M059J (cell line): ENCODE measurements at places on chromosomes 4 and X.

- DNase-seq, result no peak
Measured at GRCh38 chr4:188032583-188032982, 37.0 kb downstream of the ZFP42 start.

DNA sequence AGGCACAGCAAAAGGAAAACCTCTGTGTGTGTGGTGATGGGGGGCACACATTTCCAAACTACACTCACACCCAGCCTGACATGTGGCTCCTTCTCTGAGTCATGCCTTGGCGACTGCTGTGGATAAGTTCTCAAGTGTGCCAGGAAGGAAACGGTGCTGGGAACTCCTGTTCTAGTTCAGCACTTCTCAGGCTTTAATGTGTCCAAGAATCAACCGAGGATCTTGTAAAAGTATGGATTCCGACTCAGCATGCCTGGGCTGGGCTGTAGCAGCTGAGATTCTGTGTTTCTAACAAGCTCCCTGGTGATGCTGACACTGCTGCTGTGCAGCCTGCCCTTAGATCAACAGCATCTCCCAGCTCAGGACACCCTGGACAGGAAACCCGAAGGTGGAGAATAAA lies 20.2 kb downstream of the CLNK start:
- peak; percentile 62 for DNase-seq

- no peak for DNase-seq
Measured at GRCh38 chrX:107398115-107398514, 51.3 kb upstream of the FRMPD3 start.

GRCh38 chrX:56803850-56804681 lies 75.0 kb downstream of the NBDY start:
- DNase-seq, result peak; percentile 22

DNA sequence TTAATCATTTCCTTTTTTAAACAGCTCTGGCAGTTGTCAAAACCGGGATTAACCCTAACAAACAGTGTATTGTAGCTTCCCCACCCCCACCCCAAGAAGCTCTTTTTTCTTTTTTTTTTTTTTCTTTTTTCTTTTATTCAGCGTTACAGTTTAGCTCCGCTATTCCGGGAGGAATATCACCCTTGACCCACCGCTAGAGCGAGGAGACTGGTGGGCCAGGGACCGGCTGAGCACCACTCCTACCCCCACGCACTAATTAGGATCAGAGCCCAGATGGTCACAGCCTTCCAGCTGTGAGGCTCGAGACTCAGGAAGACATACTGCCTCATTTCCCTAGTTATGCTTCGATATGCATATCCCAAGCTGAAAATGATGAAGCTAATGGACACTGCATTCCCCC lies 2.0 kb downstream of the PARM1 start:
- DNase-seq, result no peak

DNA sequence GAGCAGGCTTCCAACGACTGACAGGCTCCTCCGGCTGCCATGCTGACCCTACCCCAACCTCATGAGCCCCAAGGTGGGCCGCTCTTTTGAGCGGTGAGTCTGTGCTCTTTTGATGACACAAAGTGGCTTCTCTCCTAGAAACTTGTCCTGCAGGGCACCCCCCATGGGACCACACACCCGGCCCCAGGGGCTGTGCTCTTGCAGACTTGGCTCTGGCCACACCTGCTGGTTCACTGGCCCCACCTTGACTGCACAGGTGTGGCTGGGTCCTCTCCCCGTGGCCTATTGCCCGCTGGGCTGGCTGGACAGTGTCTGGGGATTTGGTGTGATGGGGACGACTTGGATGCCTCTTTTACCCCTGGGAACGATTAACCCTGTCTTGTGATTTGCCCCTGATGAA lies 1.5 kb upstream of the CPZ start:
- no peak for DNase-seq

GRCh38 chr4:119024102-119024501 lies 111.5 kb upstream of the MYOZ2 start:
- DNase-seq, result no peak

DNA sequence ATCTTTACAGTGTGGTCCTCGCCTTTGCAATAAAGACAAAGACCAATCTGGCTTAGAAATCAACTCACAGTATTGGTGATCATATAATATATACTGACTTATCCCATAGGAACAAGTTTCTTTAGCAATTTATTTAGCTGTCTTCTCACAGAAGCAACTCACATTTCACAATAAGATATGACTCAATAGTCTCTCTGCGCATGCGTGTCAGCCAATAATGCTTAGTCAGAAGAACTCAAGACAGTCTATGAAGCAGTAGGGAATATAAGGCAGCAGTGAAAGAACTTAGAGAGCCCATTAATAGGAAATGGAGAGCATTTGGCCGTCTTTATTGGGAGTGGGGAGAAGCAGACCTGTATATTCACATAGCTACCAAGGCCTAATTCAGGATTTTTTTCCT lies 216.7 kb downstream of the IL13RA2 start:
- peak; percentile 78 for DNase-seq

DNA sequence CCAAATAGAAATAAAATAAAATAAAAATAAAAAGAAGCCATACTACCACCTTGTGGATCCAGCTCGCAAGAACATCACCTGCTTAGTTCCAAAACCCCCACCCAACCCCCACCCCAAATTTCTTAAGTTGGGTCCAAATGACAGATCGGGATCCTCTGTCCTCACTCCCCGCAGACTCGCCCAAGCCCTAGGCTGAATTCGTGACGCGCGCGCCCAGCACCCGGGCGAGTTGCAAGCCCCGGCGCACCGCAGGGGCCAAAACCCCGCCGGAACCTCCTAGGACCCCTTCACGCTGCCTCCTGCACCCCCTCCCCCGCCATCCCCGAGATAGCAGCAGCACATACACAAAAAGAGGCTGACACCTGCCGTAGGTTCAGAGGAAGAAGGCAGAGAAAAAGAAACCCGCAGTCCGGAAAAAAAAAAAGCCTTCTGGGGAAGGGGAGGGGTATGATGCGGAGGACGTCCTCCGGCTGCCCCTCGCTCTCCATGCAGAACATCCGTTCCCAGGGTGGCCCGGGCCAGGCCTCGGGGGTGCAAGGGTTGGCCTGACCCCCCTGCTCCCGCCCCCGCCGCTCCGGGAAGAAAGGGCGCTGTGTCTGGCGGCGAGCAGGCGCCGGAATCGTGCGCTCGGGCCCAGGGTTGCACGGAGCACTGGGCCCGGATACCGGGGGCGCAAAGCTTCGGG lies 2.6 kb downstream of the NLGN4X start:
- no peak for DNase-seq

- DNase-seq, result no peak
Measured at GRCh38 chr4:6501171-6501570, 28.8 kb upstream of the PPP2R2C start.

DNA sequence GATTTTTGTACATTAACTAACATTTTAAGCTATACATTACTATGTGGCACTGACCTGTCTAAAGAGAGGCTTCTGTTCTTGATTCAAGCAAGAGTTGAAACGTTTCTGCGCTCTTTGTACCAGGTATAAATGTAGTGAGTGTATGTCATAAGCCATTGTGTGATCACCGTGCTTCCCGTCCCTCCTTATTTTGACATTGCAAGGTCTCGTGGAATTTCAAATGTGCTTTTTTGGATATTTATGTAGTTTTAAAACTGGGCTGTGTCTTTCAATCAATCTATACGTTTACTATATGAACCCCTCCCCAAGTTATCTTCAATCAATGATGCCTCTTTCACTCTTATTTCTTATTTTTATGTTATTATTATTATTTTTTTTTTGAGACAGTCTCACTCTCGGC lies at the start of gene KLHL15:
KLHL15 (minus strand) TSS at position 101 of the 400 bp plus-strand sequence. CDS start 20,493 bp downstream, outside the sequence.
- DNase-seq, result no peak

DNA sequence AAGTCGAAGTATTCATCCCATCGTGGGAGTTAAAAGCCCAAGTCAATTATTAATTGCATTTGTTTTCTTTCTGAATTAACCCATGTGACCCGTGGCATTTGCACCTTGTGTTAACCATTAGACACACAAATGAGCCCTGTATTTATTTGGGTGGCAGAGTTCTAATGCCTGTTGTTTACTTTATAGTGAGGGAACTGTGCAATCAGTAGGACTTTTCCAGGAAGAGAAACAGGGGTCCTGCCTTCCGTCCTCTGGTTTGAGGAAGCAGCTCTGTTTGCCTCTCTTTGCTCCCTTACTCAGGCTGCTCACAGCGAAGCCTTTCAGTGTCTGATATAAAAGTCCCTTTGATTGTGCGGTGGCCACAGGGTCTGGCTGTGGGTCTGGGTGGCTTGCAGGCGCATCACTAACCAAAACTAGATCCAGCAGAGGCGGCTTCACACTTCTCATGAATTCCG lies 263.6 kb downstream of the PTTG2 start:
- no peak for DNase-seq

DNA sequence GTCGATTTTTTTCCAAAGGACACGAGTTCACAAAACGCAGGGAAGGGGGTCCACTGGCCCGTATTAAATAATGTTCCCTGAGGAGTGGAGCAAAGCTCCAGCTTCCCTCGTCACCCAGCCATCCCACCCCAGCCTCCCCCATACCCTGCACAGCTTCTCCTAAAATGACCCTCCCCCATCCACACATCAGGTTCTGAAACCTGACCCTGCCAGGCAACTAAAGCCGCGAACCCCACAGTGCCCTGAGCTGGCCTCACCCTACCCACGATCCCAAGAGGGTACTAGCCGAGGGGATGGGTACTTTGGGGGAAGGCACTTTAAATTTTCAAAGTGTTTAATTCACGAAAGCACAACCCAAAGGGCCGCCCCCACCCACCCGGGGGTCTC lies 634 bp downstream of the APOO start:
- no peak for DNase-seq

DNA sequence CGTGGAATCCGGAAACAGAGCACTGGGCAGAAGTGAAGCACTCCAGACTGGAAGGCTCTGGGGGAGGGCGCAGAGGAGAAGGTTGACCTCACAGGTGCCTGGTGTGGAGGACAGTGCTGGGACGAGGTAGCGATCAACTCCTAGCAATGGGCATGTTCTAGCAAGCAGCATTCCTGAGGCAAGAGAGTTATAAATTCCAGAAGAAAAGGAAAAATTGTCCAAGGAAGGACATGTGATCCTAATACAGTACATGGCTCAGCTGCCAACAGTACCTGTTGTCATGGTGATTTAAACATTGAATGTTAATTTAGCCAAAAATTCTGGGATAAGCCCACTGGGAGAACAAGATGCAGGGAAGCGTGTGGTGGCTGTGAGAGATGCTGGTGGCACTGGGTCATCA lies 8.2 kb downstream of the ARHGAP4 start:
- DNase-seq, result no peak

DNA sequence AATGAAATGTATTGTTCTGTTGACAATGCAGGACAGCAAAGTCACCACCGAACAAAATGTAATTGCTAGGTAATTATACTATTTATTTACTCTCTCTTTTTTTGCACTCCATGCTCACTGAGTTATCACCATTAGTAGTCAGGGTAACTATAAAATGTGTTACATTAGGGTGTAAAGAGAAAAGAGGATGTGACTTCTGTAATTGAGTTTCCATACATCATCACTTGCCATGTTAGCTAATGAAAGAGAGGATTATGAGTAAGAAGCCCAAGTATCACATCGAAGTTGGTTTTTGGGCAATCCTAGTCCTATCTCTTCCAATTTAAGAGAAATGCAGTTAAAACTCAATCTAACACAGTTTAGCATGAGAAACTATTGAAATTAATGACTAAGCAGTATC lies 7.6 kb downstream of the ZXDA start:
- no peak for DNase-seq

- peak; percentile 89 for DNase-seq
Measured at GRCh38 chr4:124641715-124642381, 70.7 kb downstream of the ANKRD50 start.

- no peak for DNase-seq
Measured at GRCh38 chr4:84718699-84719098, 135.8 kb downstream of the CDS1 start.

- DNase-seq, result peak; percentile 85
Measured at GRCh38 chrX:107712231-107713202, 63.1 kb downstream of the TSC22D3 start.
